ENCODE measurements at places on chromosomes 2 and 18.

- DNase-seq = no peak
These were observed 1041.2 kb upstream of the ZEB2 start for GRCh38 chr2:145561152-145561551.

DNA sequence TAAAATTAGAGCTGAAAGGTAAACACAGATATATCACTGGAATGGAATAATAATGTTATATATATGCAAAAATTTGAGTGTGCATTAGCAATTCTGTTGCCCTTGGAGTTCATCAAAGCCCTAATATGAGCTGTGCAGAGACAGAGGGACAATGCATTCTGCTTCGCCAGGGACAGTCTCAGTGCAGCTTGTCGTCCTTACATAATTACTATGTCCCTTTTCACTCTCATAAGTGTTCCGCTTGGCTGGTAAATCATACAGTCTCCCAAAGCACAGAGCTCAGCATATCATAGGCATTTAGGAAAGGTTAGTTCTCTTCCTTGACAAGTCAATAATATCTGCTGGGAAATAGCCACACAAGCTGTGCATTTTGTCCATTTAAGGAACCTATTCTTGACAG is 30.7 kb downstream of the MAPK4 start:
- DNase-seq = no peak

DNA sequence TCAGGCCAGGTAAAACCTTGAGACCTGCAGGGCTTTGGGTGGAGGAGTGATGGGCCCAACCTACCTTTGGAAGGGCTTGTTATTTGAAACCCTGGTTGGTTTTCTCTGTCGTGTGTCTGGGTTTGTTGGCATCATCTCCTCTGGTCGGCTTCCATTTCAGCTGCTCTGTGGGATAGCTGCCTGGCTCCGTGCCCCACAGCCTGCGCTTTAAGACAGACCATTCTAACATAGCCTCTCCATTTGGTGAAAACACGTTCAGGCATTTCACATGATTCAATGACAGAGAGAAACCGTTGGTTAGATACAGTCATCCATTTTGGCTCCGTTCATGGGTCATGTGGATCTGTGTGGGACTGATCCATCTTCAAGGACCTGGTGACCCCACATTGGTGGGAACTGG is 37.0 kb upstream of the LYPD6B start:
- no peak for DNase-seq

DNA sequence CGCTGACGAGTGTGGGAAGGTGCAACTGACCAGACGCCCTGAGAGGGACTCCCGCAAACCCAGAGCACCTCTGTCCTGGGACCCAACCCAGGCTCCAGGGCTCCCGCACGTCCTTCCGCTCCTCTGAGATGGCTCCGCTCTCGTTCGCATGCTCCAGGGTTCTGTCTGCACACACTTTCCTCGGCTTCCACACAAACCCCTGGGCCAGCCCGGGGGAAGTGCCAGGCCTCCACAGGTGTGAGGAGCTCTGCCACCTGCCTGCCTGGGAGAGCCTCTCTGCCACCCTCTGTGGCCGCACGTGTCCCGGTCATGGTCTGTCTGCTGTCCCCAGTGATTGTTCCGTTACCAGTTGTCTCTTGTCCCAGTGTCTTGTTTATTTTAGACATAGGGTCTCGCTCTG is 222.9 kb downstream of the HDAC4 start:
- no peak for DNase-seq

DNA sequence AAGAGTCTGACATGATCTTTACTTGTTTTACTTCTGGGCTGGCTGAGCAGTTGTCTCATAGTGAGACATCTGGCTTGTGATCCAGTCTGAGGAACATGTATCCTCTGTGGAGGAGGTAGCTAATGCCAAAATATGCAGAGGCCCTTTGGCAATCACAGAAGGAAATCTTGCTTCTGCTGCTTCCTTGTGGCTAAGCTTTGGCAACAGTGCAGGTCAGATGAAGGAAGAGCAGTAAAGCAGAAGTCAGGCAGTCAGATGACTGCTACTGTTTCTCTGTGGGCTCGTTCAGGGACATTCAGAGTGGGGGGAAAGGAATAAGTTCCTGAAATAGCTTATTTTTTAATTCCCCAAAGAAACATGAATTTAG is 22.3 kb downstream of the DOK1 start:
- DNase-seq = no peak

DNA sequence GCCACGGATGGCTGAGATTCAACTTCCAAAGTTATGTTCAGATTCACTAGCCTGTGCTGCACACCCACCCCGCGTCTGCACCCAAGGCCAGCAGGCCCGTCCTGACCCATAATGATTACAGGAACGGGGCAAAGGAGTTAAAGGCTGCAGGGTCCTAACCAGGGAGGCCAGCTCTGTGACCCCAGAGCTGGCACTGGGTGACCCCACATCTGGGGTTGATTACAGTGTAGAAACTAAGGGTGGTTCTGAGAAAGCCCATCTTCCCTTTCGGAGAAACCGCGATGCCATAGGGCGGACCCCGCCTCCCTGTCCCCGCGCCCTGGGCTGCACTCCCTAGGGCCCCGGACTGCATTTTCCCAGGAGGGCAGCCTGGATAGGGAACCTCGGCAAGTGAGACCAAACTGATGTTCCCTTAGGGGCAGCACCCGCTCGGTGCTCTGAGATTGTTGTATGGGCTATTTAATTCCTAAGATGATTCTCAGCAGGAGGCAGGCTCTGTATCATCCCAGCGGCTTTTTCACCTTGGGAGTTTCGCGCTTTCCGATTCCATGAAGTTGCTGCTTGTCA is 2.2 kb upstream of the GPR148 start:
- DNase-seq = no peak

DNA sequence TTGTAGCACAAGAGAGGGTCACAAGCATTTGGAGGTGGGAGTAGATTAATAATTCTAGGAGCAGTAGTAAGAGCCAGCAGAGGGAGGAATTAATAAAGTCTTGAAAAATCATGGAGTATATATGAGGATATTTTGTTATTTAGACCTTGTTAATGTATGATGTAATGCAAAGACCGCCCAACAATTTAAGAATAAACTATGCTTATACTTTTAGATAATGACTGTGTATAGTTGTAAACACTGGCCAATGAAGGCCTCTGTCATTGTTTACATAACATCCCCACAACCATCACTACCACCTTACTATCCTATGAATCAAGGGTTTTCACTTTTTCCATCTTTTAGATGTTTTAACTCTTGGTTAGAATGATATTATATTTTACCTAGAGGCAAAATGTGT is 37.6 kb downstream of the OSR1 start:
- no peak for DNase-seq

- DNase-seq = no peak
These were observed 89.7 kb downstream of the TMEM247 start for GRCh38 chr2:46569061-46569560.

DNA sequence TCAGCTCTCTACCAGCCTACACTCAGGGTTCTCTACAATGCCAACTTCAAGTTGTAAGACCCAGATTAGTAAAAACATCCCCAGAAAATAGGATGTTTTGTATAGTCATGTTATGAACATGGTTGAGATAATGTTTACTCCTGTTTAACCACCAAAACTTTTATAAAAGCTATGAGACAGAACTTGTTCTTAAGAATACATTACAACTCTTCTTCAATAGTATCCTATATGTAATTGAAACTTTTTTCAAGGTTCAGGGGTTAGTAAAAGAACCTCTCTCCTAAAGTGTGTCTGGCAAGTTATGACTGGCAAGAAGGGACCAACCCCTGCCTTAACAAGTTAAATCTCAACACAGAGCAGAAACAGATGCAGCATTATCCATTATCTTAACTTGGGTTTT is 118.8 kb upstream of the STK17B start:
- DNase-seq = no peak

GRCh38 chr2:12448846-12449505 is 267.8 kb upstream of the TRIB2 start:
- DNase-seq = no peak

GRCh38 chr2:199552141-199552540 is 94.4 kb upstream of the SATB2 start:
- DNase-seq = no peak

DNA sequence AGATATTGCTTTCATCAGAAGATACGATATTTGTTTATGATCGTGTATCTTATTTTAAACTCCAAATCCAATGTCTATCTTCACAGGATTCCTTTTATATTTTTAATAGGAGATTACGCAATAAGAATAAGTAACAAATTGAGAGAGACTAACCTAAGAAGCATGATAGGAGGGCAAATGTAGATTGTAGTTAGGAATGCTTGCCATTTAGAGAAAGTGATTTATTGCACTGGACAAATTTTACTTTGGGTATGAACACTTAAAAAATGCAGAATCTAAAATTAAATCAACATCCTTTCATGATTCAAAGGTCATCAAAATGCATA is 563.4 kb upstream of the POU3F3 start:
- no peak for DNase-seq

GRCh38 chr2:56287974-56288373 is 104.2 kb downstream of the CCDC85A start:
- no peak for DNase-seq

DNA sequence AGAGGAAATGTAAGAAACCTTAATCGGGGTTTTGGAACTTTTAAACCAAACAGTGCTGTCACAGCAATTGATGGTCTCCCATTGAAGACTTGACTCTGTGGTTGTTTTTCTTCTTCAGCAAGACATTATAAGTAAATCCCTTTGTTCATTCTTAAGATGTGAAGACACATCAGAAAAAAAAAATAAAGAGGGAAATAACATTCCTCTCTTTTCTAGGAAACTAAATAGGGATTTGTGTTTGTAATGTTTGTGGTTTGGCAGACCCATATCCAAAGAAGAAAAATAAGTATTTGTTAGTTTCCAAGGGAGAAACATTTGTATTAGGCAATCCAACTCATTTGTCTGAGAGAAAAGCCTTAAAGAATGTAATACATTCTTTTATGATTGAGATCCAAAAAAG is 359.9 kb downstream of the DSC3 start:
- no peak for DNase-seq

DNA sequence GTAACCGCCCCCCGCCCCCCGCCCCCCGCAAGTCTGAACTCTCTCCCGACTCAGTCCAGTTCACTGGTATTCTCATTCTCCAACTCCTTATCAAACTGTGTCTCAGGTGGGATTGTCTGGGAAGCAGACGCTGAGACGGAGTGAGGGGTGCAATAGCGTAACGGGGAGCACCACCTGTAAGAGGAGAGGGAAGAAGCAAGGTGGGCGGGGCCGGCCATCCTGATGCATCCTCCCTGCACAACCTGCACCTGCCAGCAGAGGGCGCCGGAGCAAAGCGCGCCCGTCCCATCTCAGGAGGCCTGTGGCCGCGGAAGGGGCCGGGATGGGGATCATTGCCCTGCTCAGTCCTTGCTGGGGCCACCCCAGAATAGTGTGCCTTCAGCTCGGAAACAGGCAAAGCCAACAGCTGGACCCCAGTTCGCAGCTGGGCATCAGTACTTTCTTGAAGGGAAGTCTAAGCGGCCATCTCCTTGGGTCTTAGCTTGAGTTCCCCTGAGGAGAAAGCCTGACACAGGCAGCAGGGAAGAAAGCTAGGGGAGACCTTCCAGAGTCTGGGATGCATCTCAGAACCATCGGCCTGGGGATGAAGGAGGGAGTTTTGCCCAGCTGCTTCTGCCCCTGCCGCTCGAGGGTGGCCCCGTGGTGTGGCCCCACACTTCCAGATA is 208.0 kb downstream of the TFCP2L1 start:
- peak; percentile 77 for DNase-seq

DNA sequence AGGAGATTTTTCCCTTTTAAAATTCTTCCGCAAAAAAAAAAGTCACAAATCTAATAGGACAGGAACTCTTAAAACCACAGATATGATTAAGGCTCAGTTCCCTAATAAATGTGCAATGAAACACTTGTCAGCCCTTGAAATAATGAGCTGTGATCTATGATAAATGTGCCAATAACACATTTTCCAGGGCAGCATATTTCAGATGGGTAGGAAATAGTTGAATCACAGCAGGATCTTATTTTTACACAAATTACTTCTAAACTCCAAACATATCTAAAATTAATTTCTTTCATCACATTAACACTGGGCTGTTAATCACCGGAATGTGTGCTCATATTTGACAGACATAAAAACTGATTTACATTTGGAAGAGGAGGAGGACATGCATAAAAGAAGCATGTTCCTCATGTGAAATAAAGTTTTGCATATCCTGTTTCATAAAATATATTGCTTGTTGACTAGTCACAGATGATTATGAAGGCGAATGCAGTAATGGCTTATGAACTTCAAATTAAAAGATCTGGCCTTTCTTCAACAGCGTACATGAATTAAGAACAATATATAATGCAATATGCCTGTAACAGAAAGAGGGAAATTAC is 281.4 kb downstream of the PAX3 start:
- DNase-seq = no peak

DNA sequence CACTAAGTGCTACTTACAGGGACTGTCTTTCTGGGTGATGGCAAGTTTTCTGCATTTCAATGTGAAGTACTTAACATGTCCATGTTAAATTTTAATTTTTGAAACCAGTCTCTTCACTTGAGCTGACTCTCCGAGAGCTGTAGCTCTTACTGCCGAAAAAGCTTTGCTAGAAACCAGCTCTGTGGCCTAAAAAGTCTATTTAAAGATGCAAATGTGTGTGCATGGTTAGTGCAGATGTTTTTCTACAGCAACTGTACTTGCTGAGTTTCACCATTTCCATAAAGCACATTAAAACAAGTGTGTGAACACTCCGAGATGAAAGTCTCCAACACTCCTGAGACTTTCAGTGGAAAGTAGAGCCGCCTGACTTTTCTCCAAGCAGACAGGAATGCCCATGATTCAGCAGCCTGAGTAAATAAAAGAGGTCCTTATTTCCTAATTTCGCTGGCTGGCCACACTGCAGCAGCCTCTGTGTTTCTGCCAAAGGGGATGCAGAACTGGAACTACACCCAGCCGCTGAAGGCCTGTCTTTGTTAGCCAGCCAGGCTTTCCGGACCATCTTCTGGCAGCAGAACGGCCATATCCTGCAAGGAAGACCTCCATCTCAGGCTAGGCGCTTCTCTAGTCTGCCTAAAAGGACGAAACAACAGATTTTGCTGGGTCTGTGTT is 121.2 kb downstream of the ZNF521 start:
- no peak for DNase-seq

GRCh38 chr2:226474131-226474530 is 325.5 kb downstream of the IRS1 start:
- no peak for DNase-seq

- DNase-seq = no peak
These were observed 48.0 kb downstream of the ARHGAP15 start for GRCh38 chr2:143177096-143177786.

DNA sequence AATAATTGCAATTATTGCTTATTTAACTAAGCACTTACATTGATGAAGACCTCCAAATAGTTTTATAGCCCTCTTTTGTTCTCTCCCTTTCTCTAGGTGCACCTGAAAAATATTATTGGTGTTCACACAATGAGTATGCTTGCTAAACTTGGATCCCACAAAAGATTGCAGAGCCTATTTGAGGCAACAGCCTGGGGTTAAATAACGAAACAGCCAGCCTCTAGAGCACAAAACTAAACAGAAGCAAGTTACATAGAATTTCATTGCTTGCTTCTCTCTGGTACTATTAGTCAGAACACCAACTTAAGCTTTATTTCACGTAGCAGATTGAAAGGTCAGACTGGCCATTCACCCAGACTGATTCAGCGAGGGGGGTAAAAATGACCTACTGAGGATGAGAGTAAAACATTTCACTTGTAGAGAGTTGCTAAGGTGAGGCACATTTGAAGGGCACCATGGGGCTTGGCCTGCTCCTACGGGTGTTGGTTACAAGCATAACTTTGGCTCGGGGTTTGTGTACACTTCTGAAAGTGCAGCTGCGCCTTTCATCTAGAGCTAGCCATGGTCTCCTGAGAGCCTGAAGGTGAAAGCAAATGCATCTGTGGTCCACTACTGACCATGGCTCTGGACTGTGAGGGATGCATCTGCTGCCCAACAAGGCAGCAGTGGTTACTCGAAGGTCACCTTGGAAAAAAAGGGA is 225.1 kb upstream of the LRRTM1 start:
- no peak for DNase-seq

All from stimulated activated CD4-positive, alpha-beta T cell treated with anti-CD3 and anti-CD28 coated beads, Interleukin-2, amount 100 ng/mL, for 48 hours (primary cell).